ENCODE measurements at places on chromosomes 6 and 20.

- peak; percentile 73 for DNase-seq
These were observed 309 bp upstream of the AIG1 start for GRCh38 chr6:143060354-143060805.

- no peak for DNase-seq
These were observed at the start of gene ADTRP for GRCh38 chr6:11778648-11779328. Gene ADTRP, minus strand, starts transcription at chr6:11778803. Its CDS starts 44 bp downstream, at chr6:11778759.

- DNase-seq, result no peak
These were observed 12.5 kb upstream of the RALGAPB start for GRCh38 chr20:38460040-38460623.

DNA sequence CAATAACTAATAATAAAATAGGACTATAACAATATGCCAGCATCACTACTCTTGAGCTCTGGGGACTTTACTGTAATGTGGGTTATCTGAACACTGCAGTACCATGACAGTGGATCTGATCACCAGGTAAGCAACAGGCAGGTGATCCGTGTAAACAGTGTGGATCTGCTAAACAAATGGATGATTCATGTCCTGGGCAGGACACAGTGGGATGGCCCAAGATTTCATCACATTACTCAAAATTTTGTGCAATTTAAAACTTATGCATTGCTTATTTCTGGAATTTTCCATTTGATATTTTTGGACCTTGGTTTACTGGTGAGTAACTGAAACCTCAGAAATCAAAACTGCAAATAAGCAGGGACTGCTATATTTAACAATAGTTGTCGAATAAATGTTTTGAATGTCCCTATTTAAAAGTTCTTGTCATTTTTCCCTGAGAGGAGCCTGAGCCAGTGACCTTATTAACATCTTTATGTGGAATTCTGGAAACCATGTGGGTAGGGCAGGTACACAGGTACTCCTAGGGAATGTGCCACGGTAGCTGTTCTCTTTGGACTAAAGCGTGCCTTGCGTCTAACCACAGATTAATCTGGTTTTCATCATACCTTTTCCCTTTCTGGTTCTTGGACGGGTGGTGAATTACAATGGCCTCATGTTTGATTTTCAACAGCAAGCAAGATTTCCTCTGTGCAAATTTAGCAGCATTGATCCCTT is 214.5 kb upstream of the SASH1 start:
- DNase-seq, result no peak

Measured in stimulated activated CD4-positive, alpha-beta T cell treated with anti-CD3 and anti-CD28 coated beads, Interleukin-4, amount 100 ng/mL, for 24 hours (primary cell).